ENCODE measurements at places on chromosomes 1 and 21.

- no peak for DNase-seq
Measured at GRCh38 chr1:226956942-226957713, 17.0 kb downstream of the COQ8A start.

DNA sequence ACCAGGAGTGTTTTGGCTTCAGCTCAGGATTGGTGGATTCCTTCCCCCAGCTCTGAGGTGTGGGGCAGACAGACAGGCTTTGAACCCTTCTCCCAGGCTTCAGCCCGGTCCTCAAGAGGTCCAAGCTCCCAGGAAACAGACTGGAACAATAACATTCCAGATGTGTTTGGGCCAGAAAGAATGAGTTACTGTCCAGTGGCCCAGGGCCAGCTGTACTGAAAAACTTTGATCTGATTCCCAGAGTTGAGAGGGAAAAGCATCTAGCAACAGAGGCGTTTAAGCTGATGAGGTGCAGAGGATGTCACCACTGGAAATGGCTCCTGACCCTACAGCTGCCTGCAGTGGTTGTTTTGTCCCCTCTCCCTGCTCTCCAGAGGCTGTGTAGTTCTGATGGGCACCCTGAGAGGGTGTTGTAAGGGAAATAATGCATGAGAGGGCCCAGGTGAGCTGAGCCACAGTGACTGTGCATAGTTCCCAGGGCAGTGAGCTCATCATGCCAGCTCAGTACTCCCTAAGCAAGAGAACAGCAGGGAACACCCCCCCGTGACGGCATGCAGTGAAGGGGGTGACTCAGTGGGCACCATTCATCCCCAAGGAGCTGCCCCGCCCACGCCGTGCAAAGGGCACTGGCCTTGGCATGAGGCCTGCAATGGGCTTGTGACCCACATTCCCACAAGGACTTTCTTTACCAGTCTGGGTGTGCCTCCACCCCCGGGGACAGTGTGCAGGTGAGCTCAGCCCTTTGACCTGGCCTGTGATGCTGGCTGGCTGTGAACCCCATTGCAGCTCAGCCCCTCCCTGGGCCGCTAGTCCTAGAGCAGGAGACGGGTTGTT is 13.8 kb upstream of the SFN start:
- DNase-seq, result no peak

DNA sequence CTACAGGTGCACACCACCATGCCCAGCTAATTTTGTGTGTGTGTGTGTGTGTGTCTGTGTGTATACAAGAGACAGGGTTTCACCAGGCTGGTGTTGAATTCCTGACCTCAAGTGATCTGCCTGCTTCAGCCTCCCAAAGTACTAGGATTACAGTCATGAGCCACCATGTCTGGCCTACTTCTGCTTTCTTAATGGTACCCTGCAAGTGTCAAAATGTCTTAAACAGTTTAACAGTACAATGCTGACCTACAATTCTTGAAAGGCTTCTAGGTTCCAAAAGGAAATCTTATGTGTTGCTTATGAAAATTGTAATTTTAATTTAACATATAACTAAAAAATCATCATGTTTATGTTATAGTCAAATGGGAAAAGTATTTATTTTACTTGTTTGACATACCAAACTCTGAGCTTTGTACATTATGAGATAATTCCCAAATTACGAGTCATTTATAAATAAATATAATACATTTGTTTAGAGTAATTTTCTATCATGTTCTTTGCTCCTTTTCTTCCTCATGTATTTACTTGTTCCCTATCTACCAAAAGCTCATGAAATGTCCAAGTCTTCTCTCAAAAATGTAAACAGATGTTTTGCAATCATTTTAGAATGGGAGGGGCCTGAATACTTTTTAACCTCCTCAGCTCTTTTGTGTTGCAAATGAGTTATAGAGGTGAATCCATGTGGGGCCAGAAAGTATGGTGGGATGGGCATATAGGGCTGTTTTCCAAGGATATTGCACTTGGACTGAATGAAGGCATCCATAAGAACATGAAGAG is 8.4 kb upstream of the VCAM1 start:
- no peak for DNase-seq

- DNase-seq, result no peak
Measured at GRCh38 chr1:37486680-37487618, 12.6 kb downstream of the ZC3H12A start.

- no peak for DNase-seq
Measured at GRCh38 chr1:210298296-210298695, 30.4 kb upstream of the HHAT start.

GRCh38 chr1:56825436-56825835 is 6.2 kb upstream of the FYB2 start:
- DNase-seq, result no peak

- DNase-seq, result no peak
Measured at GRCh38 chr1:13950637-13951036, 250.6 kb downstream of the PRDM2 start.

DNA sequence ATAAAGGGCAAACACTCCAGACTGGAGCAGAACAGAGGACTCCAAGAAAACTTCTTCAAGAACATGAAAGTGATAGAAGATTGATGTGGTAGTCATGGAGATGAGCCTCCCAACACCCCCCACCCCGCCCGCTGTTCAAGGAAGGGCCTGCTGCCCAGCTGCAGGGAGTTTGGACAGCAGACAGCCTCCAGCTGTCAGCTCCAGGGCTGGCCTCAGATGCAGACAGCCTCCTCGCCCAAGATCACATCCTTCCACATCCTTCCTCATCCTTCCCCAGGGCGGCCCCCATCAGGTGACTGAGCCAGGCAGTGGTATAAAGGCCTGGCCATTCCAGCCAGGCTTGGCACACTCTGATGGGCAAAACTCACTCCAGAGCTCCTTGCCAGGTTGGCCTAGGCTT is 24.6 kb downstream of the HMGN2 start:
- no peak for DNase-seq

DNA sequence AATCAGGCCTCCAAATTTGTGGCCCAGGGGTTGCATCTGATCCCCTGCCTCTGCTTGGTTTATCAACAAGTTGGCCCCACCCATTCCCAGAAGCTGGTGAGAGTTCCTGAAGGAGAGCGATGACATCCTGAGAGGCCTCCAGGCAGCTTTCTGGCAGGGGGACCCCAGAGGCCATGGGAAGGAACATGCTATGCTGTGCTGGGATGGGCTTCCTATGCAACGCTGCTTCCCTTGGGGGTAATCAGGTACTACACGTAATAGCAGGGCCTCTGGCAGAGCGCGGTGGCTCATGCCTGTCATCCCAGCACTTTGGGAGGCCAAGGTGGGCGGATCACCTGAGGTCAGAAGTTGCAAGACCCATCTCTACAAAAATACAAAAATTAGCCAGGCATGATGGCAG is 8.4 kb upstream of the MTF1 start:
- DNase-seq, result no peak

DNA sequence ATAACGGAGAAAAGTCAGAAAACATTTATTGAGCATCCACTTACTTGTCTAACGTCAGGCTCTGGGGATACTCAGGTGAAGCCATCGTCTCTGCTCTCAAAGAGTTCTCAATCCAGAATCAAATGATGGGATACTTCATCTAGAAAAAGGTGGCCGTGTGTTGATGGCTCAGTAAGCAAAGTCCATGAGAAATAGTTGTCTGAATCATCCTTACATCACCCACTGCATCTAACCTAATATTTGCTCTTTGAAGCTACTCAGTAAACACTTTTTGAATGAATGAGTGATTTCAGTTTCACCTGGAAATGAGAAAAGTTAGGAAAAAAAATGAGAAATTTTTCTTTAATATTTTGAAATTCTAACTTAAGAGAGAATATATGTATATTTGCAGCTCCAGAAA is 155.3 kb upstream of the PKN2 start:
- no peak for DNase-seq

GRCh38 chr21:33940164-33940880 is 24.7 kb upstream of the ATP5PO start:
- DNase-seq, result no peak

DNA sequence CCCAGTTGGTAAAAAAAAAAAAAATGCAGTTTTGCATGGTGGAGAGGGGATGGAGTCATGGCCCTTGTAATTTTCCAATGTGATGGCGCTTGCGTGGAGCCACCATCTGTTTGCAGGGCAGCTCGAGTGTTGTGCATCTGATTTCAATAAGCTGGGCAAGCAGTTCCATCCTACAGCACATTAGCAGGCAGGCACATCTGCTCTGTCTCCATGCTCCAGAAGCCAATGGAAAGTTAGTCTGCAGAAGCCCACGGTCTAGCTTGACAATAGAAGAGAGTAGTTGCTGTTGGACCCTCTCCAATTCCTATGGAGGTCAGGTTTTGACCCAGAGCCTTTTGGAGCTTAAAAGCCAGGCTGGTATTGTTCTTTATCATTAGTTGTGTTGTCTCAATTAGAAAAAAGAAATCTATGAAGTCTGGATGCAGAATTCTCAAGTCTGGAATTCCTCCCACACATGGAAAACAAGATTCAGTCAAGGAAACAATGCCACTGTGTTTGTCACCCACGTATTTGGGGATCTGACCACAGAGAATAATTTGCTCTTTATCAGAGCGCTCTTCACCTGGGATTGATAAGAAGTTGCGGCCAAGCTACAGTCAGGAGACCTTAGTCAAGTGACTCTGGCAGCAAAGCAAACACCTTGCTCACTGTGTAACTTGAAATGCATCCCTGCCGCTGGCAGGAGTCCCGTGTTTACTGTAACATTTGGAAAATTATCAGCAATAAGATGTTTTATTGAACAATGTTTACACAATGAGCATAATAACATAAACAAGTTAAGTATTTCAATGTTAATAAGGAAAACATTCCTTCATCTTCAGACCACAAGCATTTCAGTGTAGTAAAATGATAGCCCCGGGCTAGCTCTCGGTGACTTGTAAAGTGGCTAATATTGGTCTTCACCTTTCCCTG is 20.7 kb downstream of the NGF start:
- no peak for DNase-seq

- DNase-seq, result no peak
Measured at GRCh38 chr21:42748620-42749176, 95.3 kb downstream of the PDE9A start.

GRCh38 chr1:182303778-182304177 is 87.8 kb downstream of the GLUL start:
- DNase-seq, result no peak

- DNase-seq, result no peak
Measured at GRCh38 chr1:66732407-66733166, 19.7 kb upstream of the DYNLT5 start.

GRCh38 chr1:60866226-60866900 is 216.0 kb upstream of the NFIA start:
- DNase-seq, result no peak

DNA sequence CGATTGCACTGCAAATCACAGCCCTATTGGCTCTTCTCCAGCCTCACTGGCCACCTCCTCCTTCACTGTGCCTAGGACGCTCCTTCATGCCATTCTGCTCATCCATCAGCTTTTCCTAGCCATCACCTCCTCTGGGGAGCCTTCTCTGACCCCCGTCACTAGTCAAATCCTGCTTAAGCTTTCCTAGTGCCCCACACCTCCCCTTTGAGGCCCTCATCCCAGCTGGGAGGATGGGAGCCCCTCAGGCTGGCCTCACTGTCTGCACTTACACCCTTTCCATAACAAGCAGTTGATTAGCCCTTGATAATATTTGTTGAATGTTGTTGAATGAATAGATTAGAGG is 50.7 kb downstream of the KLHDC7A start:
- no peak for DNase-seq

DNA sequence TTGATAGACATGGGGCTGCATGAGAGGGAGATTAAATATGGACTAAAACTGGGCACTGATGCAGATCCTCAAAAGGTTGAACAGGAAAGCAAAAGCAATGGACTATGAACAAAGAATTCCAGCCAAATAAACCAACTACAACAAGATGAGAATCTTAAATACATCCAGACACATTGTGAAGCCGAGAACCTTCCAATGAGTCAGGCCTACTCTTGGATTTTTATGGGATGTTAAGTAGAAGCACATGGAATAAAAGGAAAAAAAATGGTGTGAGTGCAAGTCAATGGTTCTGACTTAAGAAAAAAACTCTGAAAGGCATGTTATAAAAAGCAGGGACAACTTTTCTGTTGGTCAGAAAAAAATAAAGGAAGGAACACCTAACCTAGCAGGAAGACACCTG is 227.2 kb downstream of the DPYD start:
- no peak for DNase-seq

GRCh38 chr1:202105571-202106339 is 17.0 kb upstream of the GPR37L1 start:
- DNase-seq, result no peak

GRCh38 chr21:25094695-25095094 is 512.6 kb downstream of the MRPL39 start:
- DNase-seq, result no peak

DNA sequence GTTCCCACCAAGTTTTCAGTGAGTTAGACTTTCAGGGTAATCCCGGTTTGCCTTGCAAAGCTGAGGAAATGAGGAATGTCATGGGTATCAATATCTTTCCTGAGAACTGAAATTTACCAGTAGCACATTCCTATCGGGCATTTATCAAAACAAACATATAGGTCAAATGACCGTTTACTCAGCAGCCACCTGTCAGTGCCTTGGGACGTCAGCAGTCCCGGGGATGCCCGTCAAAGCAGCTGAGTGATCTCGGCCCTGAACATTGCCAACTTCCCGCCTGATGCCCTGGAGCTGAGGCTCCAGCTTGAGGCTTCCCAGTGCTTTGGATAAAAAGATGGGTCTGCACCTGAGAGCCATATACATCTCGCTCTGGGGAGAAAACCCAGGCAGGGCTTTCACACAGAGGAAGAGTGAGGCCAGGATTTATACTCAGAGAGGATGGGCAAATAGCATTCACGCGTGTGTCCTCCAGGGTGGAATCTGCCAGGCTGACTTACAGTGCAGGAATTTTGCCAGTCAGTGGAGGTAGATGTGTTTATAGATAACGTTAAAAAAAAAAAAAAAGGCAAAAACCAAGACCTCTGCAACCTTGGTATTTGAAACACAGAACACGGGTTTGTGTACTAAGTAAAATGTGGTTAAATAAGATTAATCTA is 435.7 kb upstream of the VAMP3 start:
- no peak for DNase-seq

DNA sequence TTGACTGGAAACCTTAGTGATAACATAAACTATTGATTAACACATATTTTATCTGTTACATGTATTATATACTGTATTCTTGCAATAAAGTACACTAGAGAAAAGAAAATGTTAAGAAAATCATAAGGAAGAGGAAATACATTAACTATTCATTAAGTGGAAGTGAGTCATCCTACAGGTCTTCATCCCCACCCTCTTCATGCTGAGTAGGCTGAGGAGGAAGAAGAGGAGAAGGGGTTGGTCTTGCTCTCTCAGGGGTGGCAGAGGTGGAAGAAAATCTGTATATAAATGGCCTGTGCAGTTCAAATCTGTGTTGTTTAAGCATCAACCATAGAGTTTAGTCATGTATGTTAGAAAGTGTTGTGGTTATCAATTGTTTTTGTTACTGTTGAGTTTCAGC is 66.1 kb upstream of the CHODL start:
- no peak for DNase-seq

DNA sequence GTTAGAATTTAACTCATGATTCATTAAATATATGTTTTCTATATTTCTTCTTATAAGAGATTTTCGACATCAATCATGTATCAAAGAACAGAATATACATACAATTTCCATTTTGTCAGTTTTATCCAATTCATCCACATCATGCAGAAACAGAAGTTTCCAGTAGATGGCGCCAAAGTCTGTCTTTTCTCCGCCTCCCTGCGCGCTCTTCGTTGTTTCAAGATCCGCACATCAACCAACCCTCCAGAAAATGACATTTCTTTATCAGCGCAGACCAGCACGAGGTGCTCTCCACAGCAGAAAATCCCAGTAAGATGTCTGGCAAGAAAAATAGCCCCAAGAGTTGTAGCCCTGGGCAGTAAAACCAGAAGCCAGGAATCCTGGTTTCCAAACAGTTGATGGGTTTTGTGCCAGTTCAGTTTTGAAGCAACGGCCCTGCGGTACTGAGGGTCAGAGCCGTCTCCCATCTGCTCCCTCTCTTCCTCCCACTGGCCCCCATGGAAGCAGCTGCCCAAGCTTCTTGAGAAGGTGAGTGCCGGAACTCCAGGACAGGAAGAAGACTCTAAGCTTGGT is 38.6 kb upstream of the GPR137B start:
- DNase-seq, result peak; percentile 13
